Bronchus fibroblast of lung (primary cell): ENCODE measurements at places on chromosomes 13 and 19. TPM values are rescaled to one million over a fixed set of nuclear protein-coding genes. Genes with fewer than 3 reads are reported as not detected.

C19orf73 gene
- 2.2 and 3.3 TPM in 2 replicates for total RNA-seq

CBARP gene
- 1.8 and 2.9 TPM in 2 replicates for total RNA-seq

ZNF497 gene
- total RNA-seq, result under 0.01 and 0.74 TPM in 2 replicates

YIF1B gene
- 126 TPM in 2 replicates for total RNA-seq

CYP2A6 gene
- not detected in 2 replicates for total RNA-seq

CYP4F11 gene
- total RNA-seq, result not detected in 2 replicates

METTL21C gene
- not detected in 2 replicates for total RNA-seq

VSTM1 gene
- not detected in 2 replicates for total RNA-seq

PLPPR3 gene
- total RNA-seq, result 3.4 and 4.7 TPM in 2 replicates

FXYD7 gene
- total RNA-seq, result not detected in 2 replicates

TUBA3C gene
- total RNA-seq, result not detected in 2 replicates

CAMSAP3 gene
- 0.17 TPM in 1 of 2 replicates, not detected in the other for total RNA-seq

HNRNPM gene
- 69.4 and 83.1 TPM in 2 replicates for total RNA-seq

RRAS gene
- 64.7 and 94.1 TPM in 2 replicates for total RNA-seq

ZNF439 gene
- 3.0 and 3.1 TPM in 2 replicates for total RNA-seq

POP4 gene
- total RNA-seq, result 96.6 and 99.4 TPM in 2 replicates

CLEC17A gene
- not detected in 2 replicates for total RNA-seq

ZNF229 gene
- total RNA-seq, result 2.7 and 3.6 TPM in 2 replicates

MBD3L2 gene
- total RNA-seq, result not detected in 2 replicates

CASP14 gene
- total RNA-seq, result not detected in 2 replicates

S1PR2 gene
- total RNA-seq, result 14.1 and 14.8 TPM in 2 replicates

DKKL1 gene
- 1.3 and 2.2 TPM in 2 replicates for total RNA-seq

SLC10A2 gene
- total RNA-seq, result not detected in 2 replicates

ZNF681 gene
- 1.3 and 1.5 TPM in 2 replicates for total RNA-seq

ZNF610 gene
- total RNA-seq, result 1.5 and 1.8 TPM in 2 replicates

WDR62 gene
- 12.2 and 12.9 TPM in 2 replicates for total RNA-seq

ATP8B3 gene
- total RNA-seq, result 4.6 and 5.5 TPM in 2 replicates

ZNF470 gene
- total RNA-seq, result 0.59 and 1.2 TPM in 2 replicates

TEX101 gene
- total RNA-seq, result not detected in 2 replicates

RGCC gene
- total RNA-seq, result 17.8 and 27.4 TPM in 2 replicates

ZNF234 gene
- 2.4 and 3.1 TPM in 2 replicates for total RNA-seq

MAMSTR gene
- total RNA-seq, result 5.0 and 5.2 TPM in 2 replicates
